Activated CD4-positive, alpha-beta T cell treated with anti-CD3 and anti-CD28 coated beads, Interleukin-10, Interleukin-2, amounts not matched to agents 100 ng/mL and 50 ng/mL, durations not matched to agents 16 hours and 8 hours (primary cell): ENCODE measurements at places on chromosomes 11 and 22.

- DNase-seq, result no peak
Measured at GRCh38 chr11:90332415-90332814, 109.6 kb upstream of the CHORDC1 start.

- no peak for DNase-seq
Measured at GRCh38 chr11:45238724-45239123, 47.4 kb downstream of the SYT13 start.

DNA sequence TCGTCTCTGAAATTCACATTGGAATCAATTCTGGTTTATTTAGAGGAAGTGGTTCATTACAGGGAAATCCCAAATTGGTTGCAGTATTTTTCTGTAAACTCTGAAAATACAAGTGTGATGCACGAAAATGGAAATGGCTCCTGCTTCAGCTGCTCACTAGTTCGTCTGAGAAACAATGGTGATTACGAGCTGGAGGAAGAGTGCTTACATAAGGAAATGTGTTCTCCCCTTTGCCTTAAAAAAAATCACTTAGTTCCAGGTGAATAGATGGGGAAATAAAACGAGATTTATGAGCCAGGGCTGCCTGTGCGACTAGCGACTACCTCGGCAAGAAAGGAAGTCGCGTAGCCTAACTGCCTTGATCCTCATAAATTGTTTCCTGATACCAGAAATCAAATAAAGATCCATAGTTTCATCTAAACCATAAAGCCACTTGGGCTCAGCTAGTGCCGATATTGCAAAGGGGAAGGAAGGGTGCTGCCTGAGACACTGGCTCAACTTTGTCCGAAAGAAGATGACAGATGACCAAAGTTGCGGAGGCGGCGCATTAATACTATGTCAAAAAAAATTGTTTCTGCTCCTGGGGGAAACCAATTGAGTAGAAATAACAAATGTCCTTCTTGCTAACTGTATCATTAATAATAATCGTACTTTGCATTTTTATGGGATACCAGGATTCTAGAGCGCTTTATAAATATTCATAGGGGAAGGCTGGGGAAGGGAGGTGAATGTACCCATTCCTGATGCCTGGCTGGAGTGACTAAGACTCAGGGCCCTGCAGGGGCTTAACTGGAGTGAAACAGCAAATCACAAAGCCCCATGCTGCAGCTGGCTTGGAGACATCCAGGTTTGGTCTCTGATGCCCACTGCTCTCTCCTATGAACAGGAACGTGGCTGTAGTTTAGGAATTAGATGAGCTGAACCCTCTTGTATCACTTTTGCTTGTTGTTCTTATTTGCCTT is 185.7 kb downstream of the BLID start:
- no peak for DNase-seq

DNA sequence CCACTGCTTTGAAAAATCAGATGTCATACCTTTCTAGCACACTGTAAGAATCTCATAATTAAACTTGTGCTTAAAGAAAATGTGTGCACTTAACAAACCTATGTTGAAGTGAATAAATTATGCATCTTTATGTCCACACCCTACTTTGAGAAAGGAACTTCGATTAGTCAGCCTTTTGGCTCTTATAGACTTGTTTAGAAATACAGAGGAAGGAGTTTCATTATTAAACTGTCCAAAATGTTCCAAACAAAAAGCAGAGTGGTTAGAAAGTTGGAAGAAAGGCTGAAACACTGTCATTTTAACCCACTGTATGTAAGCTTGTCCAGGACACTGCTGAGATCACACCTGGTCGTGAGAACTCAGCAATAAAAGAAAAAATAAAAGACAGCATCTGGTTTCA is 863.2 kb upstream of the CHORDC1 start:
- no peak for DNase-seq

DNA sequence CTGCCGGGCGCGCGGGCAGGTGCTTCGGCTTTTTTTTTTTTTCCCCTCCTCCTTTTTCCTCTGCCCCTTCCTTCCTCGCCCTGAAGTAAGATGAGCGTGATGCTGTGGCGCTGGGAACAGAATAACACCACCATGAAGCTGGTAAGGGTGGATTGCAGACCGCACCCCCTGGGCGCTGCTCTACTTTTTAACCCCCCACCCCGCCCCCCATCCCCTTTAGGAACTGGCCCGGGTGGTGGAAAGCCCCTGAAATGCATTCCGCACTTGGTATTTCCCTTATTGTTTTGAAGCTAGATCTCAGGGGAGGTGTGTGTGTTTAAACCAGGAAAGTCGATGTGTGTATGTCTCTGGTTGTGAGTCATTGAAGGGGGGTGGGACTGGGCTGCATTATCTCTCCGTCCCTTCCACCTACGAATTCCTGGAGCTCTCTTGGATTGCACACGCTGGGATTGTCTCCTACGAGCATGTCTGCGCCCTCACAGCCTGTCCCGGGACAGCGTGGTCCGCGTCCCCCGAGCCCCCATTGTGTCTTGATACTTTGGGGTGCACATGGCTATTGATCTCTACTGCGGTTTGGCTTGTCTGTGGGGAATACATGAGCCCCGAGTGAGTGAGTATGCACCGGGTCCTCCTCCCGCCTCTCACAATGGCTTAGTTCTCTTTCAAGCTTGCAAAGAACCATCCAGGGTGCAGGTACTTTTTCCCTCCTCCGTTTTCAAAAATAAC is 64.9 kb downstream of the NAV2 start:
- DNase-seq, result peak; percentile 41

DNA sequence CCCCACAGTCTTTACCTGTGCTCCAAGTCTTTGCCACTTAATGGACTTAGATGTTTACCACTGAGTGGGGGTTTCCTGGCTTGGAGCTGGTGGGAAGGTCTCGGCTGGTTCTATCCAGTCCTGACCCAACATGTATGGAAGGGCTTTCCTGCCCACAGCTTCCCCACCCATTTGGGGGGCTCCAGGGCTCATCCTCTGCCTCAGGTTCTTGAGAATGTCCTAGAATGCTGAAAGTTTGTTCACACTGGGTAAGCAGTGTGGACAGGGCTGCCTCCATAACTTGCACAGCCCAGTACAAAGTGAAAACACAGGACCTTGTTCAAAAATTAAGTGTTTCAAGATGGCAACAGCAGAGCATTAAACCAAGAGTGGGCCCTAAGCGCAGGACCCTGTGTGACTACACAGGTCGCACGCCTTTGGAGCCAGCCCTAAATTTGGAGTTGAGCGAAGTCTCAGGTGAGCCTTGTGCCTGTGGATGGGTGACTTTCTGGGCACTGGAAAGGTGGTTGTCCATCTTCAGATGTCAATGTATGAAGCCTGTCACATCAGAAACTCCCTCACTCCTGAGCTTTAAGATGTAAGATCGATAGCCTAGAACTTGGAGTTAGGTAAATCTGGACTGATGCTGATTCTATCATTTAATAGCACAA is 72.7 kb upstream of the NARS2 start:
- no peak for DNase-seq

DNA sequence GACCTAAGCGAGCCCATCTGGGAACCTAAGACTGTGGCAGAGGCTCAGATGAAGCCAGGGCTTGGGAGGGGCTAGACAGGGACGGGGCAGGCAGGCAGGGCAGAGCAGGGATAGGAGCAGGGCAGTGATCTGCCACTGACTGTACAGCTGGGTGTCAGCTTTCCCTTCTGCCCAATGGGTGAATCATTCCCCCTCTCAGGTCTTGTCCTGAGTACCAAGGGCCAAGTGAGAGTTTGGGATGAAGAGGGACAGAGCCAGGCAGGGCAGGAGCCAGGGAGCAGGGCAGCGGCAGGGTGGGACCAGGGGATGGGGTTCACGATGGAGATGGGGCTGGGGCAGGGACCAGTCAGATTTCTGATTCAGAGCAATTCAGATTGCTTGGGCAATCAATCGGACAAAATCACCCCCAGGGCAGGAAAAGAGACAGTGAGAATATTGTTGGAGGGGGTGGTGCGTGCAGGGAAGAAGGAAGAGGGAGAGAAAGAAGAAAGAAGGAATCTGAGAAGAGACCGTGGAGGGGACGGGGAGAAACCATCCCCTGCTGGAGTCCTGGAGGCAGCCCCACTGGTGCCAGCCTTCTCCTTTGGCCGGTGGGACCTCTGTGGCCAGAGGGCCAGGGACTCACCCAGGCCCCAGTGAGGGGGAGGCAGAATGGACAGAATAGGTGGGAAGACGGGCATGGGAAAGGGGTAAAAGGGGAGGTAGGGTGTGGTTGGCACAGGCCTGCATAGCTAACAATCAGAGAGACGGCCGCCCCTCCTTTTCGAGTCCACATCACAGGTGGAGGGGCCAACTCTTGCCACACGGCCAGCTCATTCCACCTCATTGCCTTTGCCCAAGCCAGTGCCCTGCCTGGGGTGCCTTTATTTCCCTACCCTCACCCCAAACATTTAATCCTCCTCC is 47.2 kb downstream of the CYTH4 start:
- no peak for DNase-seq

DNA sequence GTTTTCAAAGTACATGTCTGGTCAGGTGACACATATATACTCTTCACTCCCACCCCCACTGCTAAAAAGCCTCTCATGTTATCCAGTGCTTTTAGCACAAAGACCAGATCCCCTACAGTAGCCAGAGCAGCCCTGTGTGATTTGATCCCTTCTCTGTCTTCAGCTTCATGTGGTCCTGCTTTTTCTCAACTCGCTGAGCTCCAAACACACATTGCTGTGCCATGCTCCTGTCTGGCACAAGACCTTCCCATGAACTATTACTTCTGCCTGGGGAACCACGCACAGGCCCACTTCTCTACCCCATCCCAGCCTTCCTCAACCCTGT is 127.1 kb downstream of the RASSF10 start:
- no peak for DNase-seq

GRCh38 chr11:38968951-38969350 is 2370.9 kb upstream of the RAG2 start:
- no peak for DNase-seq

- DNase-seq, result no peak
Measured at GRCh38 chr11:3217818-3218482, 663 bp downstream of the MRGPRG start.

DNA sequence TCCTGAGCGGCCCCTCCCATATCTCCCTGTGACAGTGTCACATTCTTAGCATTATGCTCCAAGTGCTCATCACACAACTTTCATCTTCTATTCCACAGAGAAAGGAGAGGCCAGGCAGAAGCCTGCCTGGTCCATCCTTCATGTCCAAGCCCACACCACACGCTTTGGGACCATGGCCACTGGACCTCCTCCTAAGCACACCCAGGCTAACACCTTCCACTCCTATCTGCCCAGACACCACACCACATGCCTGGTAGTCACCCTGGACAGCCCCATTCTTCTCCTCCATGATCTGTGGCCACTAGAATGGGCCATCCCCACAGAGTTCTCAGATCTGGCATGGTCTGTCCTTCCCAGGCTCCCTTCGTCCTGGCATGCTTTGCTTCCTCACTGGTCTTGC is 55.3 kb downstream of the HIRA start:
- no peak for DNase-seq

- DNase-seq, result no peak
Measured at GRCh38 chr22:17143826-17144225, 15.3 kb downstream of the HDHD5 start.

GRCh38 chr11:26573896-26574295 is 1.8 kb upstream of the MUC15 start:
- no peak for DNase-seq

DNA sequence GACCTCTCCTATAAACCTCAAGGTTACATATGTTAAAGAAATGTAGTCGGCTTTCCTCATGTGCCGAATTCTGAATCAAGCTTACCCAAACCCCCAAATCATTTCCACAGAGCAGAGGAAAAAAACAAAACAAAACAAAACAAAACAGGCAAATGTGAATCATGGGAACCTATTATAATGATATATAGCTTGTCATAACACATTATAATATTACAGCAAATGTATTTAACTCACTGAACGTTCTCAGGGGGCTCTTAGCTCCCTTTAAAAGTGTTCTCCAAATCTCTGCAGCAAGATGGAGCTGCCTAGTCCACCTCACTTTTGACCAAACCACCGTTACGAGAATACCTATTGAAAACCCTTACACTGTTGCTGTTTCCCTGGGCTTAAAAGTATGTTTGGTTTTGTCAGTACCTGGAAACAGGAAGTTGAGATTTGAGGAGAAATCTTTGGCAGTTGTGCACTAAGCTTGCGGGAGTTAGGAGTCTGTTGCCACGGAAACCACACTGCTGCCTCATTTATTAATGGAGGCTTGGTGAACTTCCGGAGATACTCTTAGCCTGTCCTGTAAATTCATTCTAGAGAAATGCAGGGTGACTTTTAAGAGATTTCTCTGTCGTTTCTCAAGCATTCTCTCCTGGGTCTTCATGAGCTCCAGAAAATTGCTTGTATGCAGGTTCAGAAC is 167.0 kb upstream of the RASSF10 start:
- peak; percentile 7 for DNase-seq

- DNase-seq, result peak; percentile 33
Measured at GRCh38 chr11:69640995-69641581, at the start of gene CCND1. Gene CCND1 (plus strand): TSS chr11:69641156. CDS start chr11:69641314, 158 bp downstream.

DNA sequence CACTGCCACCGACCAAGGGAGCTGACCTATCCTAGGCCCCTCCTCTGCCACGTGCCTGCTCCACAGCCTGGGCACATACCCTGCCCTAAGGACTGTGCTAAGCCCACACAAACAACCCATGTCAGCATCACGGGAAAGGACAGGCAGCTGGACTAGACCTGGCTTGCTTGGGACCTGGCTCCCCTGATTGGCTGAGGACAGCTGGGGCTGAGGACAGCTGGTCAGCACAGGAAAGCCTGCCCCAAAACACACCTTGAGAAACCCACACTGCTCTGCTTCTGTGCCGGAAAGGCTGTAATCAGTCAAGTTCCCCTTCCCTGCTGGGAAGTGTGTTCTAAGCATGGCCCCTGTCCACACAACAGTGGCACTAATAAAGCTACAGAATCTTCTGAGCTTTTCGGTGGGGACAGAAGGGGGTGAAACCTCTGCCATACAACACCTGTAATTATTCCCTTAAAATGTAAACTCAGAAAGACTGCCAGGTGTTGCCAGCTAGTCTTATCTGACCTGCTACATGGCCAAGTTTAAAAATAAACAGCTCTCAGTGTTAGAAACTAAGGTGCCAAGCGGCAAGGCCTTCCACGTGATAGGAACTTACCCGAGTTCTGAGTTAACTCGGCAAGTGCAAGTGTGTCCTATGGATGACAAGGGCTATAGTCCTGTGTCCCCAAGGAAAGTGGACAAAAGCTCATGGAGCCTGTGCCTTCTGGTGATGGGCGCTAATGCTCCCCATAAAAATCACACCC is 35.7 kb upstream of the ARFGAP3 start:
- no peak for DNase-seq

- DNase-seq, result no peak
Measured at GRCh38 chr22:28548406-28548805, 131.2 kb downstream of the TTC28 start.

DNA sequence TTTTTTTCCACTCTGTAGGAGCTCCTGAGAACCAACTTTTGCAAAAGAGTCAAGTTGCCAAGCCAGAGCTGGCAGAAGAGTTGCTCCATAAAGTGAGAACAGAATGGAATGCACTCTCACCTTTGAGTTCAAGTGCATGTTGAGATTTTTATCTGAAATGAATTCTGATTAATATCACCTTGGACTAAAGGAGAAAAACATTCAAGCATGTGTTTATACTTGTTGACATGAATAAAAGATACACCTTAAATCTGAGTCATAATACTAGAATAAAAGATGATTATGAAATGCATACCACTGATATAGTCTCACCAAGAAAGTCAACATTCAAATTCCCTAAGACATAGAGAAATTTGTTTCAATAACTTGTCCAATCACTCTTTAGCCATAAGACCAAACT is 37.8 kb downstream of the ARL14EP start:
- DNase-seq, result no peak

- no peak for DNase-seq
Measured at GRCh38 chr11:13837286-13837685, 125.2 kb upstream of the SPON1 start.
